ENCODE measurements at places on chromosomes 4 and X.

- DNase-seq = no peak
Measured at GRCh38 chrX:6757631-6758030, 222.7 kb upstream of the VCX3A start.

DNA sequence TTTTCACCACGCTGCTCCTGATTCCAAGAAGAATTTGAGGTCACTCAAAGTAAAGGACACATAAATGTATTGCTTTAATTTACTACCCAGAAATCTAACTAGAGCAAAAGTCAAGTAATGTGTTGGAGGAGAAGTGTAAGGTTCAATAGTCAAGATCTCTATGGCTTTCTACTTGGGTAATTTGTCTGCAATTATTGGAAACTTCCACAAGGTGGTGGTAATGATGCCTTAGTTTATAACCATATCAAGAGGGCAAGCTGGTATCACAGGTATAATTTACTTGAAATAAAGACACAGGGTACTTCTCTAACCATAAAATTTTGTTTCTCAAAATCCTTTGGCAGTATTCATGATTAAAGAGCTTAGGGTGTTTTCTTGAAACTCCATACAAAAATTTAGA is 10.2 kb upstream of the GRIA3 start:
- DNase-seq = no peak

DNA sequence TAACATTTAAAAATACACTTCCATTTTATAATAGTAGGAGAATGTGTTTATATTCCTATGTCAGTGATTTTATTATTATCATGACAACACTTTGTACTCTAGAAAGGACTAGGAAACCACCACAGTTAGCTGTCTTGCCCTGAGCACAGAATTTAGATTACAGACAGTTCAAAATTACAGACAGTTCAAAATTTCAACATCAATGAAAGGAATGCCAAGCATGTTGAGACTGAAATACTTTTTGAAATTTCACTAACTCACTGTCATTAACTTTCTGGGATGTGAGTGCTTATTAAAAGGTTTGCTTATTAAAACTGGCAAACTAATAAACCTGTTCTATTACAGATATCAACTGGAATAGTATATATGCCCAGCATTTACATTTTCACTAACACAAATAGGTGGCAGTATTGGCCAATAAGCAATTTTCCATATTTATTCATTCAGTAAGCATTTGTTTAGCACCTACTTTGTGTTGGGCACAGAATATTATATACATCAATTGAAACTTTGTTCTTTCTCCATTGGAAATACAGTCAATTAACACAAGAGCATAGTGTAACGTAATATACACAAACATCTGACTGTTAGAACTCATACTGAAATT is 179.4 kb downstream of the FBXW7 start:
- no peak for DNase-seq

DNA sequence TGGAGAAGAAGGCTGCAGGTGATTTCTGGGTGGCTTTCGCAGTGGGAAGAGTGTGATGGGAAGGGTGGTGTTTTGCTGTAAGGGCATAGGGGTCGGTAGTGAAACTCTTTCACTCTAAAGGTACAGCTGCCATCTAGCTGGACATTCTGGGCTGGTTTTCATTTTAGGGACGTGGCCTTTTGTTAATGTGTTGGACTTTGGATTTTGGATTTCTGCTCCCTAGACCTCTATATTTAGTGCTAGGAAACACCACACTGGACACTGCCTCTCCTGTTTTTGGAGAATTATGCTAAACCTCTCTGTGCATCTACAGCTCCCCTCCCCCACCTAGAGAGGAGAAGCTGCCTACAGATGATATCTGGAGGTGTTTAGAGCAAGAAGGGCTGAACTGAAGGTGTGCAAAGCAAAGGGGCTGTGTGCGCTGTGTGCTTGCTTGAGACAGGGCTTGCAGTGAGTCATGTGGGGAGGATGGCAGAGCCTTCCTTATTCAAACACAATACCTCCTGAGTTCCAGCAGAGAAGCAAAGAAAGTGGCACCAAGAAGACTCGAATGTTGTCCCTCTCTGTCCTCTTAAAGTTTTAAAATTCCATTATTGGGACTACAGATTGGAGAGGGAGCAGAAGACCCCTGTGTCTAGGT is 47.9 kb downstream of the STARD8 start:
- DNase-seq = no peak

- no peak for DNase-seq
Measured at GRCh38 chrX:23451266-23451665, 116.6 kb downstream of the PTCHD1 start.

- DNase-seq = no peak
Measured at GRCh38 chr4:74330295-74330750, 22.1 kb downstream of the EPGN start.
